ENCODE measurements at places on chromosomes 7 and 10. TPM values are rescaled to one million over a fixed set of nuclear protein-coding genes. Genes with fewer than 3 reads are reported as not detected.

Gene PBLD
- total RNA-seq, result 1.9 TPM

Gene GALNT17
- total RNA-seq, result not detected

Gene OR6V1
- not detected for total RNA-seq

Gene TMEM270
- total RNA-seq, result not detected

- DNase-seq, result no peak
Measured at GRCh38 chr10:112094984-112095383, 88.6 kb downstream of the GPAM start.

GRCh38 chr7:33792547-33793105 lies 112.7 kb upstream of the BMPER start:
- no peak for DNase-seq

DNA sequence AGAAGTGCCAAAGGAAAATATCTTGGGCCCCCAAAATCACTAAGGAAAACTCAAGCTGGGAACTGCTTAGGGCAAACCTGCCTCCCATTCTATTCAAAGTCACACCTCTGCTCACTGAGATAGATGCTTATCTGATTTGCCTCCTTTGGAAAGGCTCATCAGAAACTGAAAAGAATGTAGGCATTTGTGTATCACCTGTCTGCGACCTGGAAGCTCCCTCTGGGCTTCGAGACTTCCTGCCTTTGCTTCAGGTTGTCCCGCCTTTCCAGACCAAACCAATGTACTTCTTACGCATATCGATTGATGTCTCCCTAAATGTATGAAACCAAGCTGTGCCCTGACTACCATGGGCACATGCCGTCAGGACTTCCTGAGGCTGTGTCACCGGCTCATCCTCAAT lies 14.5 kb upstream of the LRRC72 start:
- DNase-seq, result no peak

DNA sequence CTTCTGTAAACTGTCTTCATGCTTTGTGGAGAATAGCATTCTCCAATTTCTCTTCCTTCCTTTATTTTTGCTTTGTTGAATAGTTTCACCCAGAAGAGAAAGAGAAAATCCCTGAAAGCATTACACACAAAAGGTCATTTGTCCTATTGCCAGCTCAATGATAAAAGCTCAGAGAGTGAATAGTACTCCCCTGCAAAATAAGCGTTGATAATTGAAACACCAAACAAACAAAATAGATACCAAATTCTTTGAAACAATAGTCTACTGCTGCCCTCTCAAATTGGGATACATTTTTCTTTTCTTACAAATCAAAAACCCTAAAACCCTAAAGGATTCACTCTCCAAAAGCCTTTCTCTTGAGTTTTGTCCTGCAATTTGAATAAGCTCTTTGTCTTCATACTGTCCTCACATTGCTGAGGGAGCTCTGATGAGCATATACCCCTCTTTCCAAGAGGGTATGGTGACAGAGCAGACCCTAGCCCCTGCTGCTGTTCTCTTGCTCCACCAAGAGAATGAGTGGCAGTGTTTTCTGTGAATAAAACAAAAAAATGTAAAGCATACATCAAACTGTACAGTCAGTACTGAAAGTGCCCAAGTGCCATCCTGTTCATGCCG lies 134.4 kb downstream of the CSTF2T start:
- no peak for DNase-seq

DNA sequence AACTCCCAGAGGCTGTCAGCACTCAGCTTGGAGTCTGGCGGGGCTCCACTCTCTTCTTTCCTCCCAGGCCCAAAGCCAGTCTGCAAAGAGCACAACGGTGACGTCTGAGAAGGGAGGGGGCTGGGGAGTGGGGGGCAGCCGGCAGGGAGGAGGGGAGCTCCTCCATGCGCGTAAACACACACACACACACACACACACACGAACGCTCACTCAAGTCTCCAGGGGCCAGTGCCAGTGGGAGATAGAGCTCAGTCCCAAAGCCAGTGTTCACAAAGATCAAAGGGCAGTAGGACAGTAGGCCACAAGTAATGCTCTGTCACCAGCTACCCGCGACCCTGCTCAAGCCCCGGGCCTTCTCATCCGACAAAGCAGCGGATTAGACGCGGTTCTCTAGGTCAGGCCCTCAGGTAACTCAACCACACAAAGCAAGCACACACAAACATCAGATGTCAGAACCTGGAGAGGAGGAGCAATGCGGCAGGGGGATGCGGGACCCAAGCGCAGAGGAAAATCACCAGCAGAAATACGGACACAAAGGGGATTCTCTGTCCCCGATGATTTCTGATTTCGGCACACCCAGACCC lies 19.9 kb downstream of the TCAF1 start:
- DNase-seq, result no peak

GRCh38 chr7:140610204-140611165 lies 30.1 kb downstream of the DENND2A start:
- no peak for DNase-seq

DNA sequence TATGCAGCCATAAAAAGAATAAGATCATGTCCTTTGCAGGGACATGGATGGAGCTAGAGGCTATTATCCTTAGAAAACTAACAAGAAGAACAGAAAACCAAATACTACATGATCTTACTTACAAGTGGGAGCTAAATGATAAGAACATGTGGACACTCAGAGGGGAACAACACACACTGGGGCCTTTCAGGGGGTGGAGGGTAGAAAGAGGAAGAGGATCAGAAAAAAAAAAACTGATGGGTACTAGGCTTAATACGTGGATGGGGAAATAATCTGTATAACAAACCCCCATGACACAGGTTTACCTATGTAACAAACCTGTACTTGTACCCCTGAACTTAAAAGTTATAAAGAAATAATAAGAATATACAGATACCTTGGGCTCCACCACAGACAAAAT lies 514.2 kb downstream of the ARL4A start:
- DNase-seq, result no peak

All from T-cell (primary cell).